ENCODE measurements at places on chromosomes 16 and 17.
A peak's percentile ranks its signal among the peaks of the same experiment; 100 is the strongest.

DNA sequence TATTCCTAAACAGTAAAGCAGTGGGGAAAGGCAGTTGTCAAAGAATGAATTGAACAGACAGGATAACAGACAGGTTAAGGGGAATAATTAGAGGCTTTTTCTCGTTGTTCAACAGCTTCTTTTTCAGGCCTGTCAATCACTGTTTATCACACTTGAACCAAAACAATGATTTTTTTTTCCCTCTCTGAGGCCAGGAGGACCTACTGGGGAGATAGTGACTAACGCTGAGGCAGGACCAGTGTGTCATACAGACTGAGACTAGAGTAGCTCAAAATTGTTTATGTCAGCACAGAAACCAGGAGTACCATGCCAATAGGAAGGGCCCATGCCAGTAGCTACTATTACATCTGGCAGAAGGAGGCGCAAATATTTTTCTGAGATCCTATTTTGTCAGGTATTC lies 41.3 kb upstream of the NLK start:
- DNase-seq = no peak

GRCh38 chr16:49928176-49929041 lies 72.5 kb upstream of the ZNF423 start:
- DNase-seq = no peak

DNA sequence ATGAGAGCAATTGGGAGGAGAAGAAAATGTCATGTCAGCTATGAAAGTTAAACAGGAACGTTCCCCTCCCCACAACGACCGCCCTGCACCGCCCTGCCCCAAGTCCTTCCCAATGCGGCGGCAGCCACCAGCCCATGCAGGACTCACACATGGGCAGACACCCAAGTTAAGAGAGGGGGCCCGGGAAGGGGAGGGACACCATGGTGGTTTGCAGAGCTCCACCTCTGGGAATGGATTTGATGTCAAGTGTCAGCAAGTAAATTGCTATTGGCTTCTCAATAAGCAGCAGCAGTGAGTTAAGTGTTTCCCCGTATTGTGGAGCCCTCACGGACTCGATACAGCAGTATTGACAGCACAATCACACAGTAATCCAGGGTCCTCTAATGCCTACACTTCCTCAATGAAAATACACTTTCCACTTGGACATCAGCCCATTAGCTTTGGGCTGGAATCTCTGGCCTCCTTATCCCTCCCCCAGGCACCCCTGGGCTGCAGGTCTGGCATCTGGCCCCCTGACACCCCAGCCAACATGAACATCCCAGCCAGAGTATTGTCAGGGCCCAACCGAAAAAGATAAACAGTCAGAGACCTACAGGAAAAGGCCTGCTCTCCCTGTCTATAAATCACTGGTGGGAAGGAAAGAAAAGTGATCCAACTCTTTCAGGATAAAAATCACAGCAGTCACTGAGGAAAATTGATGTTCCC lies 22.6 kb downstream of the ZFHX3 start:
- no peak for DNase-seq

- DNase-seq = peak; percentile 58
Observed at GRCh38 chr17:43905985-43906852, 1.1 kb downstream of the MPP2 start.

GRCh38 chr17:32777436-32777835 lies 99.5 kb downstream of the MYO1D start:
- DNase-seq = peak; percentile 29

- no peak for DNase-seq
Observed at GRCh38 chr16:2852731-2853507, 5.1 kb downstream of the PRSS22 start.

GRCh38 chr16:53291757-53292392 lies 142.4 kb upstream of the RBL2 start:
- DNase-seq = no peak

DNA sequence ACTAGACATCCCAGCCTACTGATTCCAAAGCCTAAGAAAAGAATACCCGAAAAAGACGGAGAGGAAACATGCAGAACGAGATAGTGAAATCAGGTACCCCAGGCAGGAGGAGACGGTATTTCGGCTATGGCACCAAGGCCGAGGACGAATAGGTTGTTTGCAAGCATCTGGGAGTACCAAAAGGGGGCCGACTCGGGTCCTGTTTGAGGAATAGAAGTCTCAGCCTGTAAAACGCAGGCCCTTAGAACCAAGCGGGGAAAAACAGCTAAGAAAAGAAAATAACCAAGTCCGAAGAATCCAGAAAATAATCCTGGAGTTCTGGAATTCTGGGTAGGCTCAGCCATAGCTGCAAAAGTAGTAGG lies 537 bp downstream of the SLC35B1 start:
- DNase-seq = no peak

- no peak for DNase-seq
Observed at GRCh38 chr17:4032245-4032644, 68.0 kb upstream of the ATP2A3 start.

GRCh38 chr16:3087243-3088235 lies 11.6 kb downstream of the ZSCAN10 start:
- no peak for DNase-seq

DNA sequence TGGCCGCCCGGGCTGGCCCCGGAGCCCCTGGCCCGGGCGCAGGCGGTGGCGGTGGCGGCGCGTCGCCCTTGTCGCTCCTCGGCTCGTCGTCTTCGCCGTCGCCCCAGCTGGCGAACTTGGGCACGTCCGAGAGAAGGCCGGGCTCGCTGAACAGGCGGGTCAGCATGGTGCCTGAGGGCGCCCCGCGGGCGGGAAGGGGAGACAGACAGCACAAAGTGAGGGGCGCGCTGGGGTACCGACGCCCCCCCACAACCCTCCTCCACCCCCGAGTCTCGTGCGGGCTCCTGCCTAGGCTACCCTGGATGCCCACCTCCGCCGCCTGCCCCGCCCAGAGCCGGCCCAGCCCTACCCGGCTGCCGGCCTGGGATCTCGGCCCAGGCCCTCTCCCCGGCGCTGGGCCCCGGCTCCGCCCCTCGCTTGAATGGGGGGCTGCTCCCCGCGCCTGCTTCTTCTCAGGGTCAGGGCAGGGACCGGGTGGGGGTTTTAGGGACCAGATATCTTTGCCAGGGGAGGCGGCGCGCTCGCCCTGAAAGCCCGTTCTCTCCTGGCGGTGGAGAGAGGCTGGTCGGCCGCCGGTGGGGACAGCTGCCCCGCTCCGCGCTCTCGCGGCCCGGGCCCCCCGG lies 1.2 kb downstream of the NEUROD2 start:
- DNase-seq = no peak

- no peak for DNase-seq
Observed at GRCh38 chr16:9845661-9846361, 336.4 kb downstream of the GRIN2A start.

- no peak for DNase-seq
Observed at GRCh38 chr17:29368926-29369325, 21.2 kb upstream of the TAOK1 start.
